ENCODE measurements at places on chromosomes 13 and 19.

GRCh38 chr19:38734426-38735256 is 9.6 kb downstream of the CAPN12 start:
- peak; percentile 81 for DNase-seq

DNA sequence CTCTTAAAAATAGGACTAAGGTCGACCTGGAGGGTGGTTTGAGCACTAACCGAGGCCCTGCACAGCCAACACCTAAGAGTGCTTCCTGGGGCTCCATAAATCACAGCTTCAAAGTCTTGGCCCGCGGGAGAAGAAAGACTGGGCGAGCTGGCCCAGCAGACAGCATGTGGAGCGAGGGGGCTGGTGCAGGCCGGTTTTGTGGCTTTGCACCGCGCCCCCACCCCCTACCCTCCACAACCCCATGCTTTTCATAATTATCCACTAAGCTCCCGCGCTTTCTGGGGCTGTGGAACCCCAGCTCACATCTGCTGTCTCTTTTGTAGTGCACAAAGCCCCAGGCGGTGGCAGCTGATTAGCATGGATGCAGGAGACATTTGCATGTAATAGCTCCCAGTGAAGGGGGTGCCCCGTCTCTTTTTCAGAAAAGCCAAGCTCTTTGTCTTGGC is 17.1 kb downstream of the CARM1 start:
- DNase-seq: no peak

GRCh38 chr19:13068085-13068846 is 34.4 kb downstream of the LYL1 start:
- no peak for DNase-seq

DNA sequence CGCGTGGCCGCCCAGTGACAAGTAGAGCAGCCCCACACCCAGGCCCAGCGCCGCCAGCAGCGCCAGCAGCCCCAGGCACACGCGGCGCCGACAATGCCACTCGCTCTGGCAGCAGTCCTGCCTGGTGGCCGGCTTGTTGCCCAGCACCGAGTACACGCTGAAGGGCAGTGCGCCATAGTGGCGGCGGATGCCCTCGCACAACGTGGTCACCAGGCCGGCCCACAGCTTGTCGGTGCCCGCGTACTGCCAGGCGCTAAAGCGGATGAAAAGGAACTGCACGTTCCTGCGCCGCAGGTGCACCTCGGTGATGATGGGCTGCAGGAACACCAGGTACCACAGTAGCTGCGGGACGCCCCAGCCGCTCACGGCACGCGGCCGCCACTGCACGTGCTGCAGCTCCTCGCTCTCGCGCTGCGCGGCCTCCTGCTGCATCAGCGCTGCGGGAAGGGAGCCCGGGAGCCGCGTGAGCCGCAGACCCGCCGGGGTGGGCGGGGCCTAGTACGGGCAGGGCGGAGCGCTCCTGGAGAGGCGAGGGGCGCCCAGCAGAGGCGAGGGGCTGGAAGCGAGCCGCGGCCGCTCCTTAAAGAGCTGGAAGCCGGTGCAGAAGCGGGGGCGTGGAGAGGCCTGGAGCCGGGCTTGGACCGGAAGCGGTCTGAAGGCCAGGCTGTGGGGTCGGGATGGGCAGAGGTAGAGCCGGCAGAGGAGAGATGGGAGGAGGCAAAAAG is 7.3 kb downstream of the NKPD1 start:
- peak; percentile 79 for DNase-seq

DNA sequence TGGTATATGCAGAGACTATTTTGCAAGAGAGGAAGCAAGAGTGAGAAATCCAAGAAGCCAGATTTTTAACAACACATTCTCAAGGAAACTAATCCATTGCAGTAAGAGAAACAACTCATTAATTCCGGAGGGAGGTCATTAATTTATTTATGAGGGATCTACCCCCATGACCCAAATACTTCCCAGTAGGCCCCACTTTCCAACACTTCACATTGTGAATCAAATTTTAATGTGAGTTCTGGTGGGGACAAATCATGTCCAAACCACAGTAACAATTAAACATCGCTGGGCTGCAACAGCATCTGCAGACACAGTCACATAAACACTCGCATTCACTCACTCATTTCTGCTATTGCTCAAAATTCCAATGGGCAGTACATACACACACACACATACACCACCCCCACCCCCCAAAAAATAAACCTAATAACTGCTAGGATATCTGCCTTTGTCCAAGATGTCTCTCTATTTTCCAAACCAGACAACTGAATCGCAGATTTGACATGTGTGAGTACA is 1483.7 kb downstream of the PCDH9 start:
- no peak for DNase-seq

DNA sequence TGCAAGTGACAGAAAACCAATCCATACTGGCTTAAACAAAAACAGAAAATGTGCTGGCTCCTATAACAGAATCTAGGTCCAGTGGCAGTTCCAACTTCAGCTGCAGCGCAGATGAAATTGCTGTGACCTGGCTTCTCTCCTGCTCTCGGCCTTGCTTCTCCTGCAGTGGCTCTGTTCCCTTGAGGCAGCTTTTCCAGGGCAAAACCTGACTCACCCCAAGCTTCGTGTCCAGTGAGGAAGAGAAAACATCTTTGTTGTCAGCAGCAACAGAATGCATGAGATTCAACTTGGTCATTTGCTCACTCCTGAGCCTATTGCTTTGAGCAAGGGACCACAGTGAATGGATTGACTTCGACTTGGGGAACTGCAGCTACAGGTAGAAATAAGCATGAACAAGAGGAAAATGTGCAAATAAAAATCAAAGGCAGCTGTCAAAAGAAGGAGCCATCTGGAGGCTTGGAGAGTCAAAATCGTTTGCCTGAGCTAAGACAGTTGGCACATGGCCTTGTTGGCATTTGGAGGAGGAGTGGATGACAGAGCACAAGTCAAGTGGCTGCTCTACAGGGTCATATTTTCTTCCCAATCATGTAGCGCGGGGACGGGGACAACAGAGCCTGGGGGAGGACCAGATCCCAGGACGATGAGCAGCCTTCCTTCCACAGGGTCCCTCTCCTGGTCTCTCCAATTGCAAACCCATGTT is 523.4 kb downstream of the FGF9 start:
- DNase-seq: peak; percentile 69

DNA sequence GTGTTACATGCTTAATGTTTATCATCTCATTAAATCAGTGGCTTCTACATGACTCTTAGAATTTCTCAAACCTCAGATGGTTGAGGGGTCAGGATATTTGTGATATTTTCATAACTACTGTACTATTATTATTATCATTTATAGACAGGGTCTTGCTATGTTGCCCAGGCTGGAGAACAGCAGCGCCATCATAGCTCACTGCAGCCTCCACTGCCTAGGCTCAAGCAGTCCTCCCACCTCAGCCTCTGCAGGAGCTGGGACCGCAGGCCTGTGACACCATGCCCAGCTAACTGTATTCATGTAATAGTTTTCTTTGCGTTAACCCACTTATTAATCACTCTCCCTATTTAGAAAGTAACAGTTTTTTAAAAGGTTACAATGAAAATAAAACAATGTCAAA is 9.5 kb downstream of the IER2 start:
- DNase-seq: no peak

DNA sequence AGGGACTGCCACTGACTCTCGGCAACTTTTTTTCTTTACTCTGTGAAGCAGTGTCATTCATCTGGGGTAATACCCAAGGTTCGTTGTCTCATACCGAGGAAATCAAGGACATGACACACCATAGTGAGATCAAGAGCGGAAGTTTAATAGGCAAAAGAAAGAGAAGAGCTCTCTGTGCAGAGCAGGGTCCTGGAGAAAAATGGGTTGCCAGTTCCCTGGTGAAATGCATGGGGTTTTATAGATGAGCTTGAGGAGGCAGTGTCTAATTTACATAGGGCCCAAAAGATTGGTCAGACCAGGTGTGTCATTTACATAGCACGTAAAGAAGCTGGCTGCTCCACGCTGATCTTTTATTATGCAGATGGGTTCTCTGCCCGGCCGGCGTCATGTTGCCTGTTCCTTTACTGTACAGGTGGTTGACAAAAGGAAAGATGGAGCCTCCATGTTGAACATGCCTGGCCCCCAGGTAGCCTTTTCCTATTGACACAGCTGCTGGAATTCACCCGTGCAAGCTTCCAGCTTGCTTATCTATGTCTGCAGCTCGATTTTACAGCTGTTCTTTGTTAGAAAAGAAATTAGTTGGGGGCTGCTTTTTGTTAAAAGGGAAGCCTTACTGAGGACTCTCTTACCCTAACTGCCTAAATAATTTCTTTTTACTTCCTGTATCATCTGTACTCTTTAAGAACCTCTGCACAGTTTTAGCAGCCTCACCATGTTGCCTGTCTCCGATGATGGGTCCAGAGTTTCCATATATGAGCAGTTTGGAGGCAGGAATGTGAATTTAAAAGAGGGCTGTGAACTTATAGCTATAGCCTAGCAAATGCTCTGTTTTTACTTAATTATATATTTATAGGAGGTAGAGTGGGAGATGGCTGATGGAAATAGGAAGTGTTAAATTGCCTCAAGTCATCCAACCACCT is 98.0 kb upstream of the DIAPH3 start:
- peak; percentile 78 for DNase-seq

GRCh38 chr19:4415352-4415751 is 12.9 kb downstream of the CHAF1A start:
- no peak for DNase-seq

DNA sequence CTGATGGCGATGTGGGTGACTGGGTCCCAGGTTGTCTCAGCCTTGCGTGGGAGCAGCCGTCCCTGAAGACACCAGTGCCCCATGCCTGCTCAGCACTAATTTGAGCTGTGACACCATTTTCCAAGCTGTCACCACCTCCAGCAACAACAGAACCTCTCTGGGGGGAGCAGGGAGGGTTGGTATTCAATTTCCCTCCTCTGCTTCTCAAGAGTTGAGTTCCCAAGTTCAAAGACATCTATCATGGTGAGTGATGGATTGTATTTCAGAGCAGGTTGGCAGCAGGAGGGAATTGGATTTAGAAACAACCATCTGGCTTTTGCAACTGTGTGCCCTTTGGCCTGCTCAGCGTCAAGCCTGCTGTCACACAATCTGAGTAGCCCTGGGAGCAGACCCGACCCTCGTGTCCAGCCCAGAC is 46.9 kb upstream of the UQCRFS1 start:
- DNase-seq: no peak

GRCh38 chr13:48580185-48580803 is 47.4 kb upstream of the RCBTB2 start:
- DNase-seq: peak; percentile 75

DNA sequence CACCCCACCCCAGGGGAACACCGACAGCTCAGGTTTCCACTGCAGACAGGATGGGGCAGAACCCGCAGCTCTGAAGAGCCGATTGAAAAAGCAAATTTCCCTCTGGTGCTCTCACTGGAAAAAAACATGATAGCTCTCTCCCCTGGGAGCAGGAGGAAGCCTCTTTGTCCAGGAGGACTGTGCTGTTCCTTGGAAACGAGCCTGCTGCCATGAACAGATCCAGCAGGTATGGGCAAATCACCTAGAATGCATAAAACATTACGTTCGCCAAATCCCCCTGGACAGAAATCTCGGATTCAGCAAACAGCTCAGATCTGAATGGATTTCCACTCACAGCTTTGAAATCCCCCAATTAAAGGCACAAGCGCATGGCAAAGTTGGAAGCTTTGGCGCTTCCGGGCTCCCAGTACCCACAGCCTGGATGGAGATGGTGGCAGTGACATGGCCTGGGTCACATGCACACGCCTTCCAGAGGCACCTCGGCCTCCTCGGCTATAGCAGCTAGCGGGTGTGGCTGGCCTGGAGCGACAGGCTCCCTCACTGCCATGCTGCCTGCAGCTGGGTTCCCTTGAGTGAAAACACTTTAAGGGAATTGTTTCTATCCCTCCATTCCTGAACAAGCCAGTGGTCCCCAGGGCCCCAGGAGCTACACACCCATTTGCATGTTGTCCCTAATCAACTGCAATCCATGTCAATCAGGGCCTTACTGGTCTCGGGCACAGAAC is 59.1 kb downstream of the CEBPG start:
- DNase-seq: no peak

DNA sequence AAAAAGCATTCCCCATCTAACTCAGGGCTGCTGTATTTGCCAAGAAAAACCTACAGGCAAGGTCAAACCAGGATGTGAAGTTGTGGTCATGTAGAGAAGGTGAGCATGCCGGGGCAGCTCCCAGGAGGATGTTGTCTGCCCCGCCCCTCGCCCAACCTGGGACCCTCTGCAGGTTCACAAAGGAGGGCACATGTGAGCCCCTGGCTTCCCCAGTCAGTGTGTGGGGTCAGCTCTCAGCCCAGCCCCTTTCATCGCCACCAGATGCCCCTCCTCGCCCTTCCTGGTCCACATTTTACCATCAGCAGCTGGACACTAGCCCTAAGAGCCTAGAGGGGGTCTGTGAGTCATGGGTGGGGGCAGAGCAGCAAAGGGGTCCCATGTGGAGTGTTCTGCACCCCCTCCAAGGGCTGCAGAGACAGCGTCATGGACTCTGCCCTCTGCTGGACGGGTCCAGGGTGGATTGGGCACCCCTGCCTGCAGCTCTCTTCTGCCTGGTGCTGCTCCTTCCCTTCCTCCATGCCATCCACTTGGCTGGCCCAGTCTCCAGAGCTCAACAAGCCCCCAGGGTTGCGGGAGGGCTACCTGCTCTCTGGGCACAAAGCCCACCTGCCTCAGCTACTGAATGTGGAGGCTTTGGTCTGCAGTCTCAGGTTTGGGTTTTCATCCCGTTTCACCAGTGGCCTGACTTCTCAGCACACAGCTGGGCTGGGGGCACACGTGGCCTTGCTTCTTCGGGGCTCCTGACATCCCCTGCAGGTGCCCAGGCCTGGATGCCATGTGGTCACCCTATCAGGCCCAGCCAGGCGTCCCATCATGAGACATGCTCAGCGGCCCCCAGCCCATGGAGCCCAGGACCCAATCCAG is 3.7 kb downstream of the PLEKHF1 start:
- DNase-seq: no peak

- DNase-seq: peak; percentile 93
Observed at GRCh38 chr13:27383104-27383921, 41.1 kb upstream of the GTF3A start.

GRCh38 chr13:92951273-92951890 is 275.2 kb upstream of the GPC6 start:
- DNase-seq: peak; percentile 46

- no peak for DNase-seq
Observed at GRCh38 chr19:5926641-5927440, 12.8 kb downstream of the CAPS start.

DNA sequence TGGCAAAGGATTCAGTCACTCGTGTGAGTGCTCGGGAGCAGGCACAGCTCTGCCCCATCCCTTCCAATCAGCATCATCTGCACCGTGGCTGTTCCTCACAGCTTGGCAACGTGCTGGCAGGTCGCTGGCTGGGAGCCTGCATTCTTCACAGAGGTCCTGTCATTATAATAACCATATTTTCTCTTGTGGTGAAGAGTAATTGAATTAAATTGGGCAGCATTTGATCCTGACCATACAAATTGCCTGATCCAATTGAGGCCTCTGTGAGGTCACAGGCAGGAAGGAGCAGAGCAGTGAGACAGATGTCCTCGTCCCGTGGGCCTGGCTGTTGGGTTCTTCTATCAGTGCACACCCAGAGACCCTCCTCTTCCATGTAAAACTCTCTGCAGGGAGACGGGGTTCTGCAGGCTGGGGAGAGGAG is 407.8 kb downstream of the COG6 start:
- no peak for DNase-seq

DNA sequence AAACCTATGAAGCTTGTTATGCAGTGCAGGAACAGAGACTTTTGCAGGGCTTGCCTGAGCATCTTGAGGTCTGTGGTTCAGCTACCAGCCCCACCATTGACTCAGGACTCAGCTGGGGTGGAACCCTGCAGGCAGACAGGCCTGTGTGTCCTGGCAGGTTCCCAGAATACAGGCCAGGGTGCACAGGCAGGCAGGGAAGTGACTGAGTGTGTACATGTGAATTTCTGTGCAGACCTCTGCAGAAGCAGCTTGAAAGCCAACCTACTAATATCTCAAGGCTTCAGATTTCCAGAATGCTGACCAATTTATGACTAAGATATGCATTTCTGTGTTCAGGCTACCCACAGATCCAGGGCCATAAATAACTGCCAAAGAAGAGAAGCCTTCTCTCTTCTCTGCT is 254.4 kb downstream of the DLEU7 start:
- DNase-seq: no peak
